ENCODE measurements at places on chromosomes 2 and 18.

- no peak for DNase-seq
These were observed 137.4 kb downstream of the CABLES1 start for GRCh38 chr18:23272498-23273232.

- no peak for DNase-seq
These were observed 379.9 kb downstream of the CLIP4 start for GRCh38 chr2:29495068-29495467.

GRCh38 chr2:47636176-47636575 lies 146.8 kb upstream of the MSH6 start:
- no peak for DNase-seq

DNA sequence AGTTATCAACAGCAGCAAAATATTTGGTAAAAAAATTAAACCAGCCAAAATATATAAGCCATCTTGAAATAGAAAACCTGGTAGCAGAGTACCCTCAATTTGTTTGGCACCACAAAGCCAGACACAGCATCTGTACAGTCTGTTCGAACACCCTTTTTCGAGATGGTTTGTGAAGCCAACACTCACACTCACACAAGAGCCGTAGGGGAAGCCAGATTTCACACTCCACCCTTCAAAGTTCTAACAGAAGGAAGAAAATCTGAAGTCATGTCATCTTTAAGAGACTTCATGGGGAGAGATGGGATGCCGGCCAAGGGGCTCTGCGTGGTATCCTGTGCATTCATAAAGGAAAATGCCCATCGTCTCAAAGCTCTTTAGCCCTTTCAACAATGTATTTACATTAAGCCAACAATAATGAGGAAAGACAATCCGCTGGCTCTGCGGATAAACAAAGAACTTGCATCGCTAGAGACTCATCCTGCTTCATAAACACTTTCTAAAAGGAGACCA lies 451.5 kb upstream of the CHST9 start:
- DNase-seq, result no peak

GRCh38 chr18:26653943-26654615 lies 105.7 kb upstream of the KCTD1 start:
- DNase-seq, result no peak

GRCh38 chr2:241865957-241866789 lies 3.4 kb upstream of the RTP5 start:
- no peak for DNase-seq

GRCh38 chr18:6949800-6950586 lies 167.6 kb downstream of the LAMA1 start:
- no peak for DNase-seq

- no peak for DNase-seq
These were observed 228.0 kb downstream of the MYT1L start for GRCh38 chr2:2102866-2103653.

DNA sequence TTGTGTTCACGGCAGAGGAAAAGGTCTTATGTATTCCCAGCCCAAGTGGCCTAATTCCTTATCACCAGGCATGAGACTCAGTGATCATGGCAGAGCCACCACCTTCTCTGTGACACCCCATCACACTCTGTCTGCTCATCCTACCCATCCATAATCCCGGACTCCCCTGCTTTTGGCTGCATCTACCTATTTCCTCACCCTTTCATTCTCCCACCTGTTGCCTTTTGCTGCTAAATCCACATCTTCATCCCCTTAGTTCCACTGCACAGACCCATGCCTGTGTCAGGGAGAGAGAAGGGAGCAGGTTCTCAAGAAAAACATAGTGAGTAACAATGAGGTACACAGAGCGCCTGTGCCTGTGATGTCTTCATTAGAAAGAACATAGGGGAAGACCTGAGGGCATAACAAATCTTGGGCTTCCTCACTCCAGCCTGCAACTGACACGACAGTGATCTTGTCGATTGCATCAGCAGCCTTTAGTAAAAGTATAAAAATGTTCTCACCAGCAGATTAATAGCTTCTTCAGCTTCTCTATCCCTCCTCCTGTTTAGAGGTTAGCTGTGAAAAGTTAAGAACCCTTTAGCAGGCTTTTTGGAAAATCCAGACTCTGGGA lies 246.5 kb upstream of the SPRED2 start:
- DNase-seq, result no peak

DNA sequence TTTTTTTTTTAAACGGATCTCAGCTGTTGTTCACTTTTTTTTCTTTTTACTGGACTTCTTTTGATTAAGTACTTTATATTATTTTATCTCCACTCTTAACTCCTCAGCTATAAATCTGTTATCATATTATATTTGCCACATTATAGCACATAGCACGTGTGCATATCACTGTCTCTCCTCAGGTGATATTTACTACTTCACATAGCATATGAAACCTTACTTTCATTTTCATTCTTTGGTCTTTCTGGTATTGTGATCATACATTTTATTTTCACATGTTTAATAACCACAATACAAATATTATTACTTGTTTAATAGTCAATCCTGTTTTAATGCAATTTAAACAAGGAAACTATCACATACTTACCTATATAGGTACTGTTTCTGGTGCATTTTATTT lies 993.1 kb upstream of the TMEFF2 start:
- DNase-seq, result no peak

GRCh38 chr2:88148929-88149438 lies 21.1 kb upstream of the FABP1 start:
- no peak for DNase-seq

GRCh38 chr2:233681521-233682099 lies at the start of gene UGT1A7:
TSS of gene UGT1A7 (plus strand) at chr2:233681901. CDS start at chr2:233681938, 37 bp downstream.
- DNase-seq, result no peak

- no peak for DNase-seq
These were observed 136.8 kb downstream of the TMEM163 start for GRCh38 chr2:134581877-134582546.

- DNase-seq, result no peak
These were observed 8.7 kb upstream of the HNMT start for GRCh38 chr2:137955536-137955935.

DNA sequence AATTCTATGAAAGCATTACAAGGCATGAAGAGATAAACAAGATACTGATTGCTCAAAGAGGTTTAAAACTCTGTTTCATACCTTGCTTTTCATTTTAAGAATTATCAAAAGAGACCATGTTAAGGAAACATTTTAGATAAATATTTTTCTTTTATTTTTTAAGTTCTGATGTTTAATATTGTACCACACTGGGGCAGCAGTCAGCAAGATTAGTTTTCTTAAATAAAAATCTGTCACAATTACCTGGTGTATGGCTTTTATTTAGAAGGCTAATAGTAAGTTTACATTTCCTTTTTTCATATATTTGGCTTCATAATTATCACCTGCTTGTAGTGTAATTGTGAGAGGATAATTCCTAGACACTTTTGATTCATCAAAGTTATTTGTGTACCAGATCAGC lies 46.4 kb downstream of the ZNF804A start:
- DNase-seq, result no peak

- DNase-seq, result no peak
These were observed 67.5 kb downstream of the GTF2A1L start for GRCh38 chr2:48685126-48685525.
